ENCODE measurements at places on chromosomes 6 and 20.

DNA sequence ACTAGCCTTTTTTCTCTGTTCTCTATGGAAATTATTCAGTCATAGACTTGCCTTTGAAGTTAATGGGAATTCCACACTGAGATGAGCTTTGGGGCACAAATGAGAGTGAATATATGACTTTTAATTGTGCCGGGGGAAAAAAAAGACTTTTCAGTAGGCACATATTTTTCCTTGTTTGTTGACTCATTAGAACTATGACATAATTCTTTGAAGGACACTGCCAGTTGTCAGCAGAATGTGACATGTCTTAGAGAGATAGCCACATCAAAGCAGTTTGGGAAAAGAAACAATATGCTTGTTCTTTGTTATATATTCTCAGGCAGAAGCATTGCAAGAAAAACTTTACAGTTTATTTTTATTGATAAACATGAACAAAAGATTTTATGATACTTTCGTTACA, 138.3 kb downstream of the COL9A1 start:
- DNase-seq: no peak

DNA sequence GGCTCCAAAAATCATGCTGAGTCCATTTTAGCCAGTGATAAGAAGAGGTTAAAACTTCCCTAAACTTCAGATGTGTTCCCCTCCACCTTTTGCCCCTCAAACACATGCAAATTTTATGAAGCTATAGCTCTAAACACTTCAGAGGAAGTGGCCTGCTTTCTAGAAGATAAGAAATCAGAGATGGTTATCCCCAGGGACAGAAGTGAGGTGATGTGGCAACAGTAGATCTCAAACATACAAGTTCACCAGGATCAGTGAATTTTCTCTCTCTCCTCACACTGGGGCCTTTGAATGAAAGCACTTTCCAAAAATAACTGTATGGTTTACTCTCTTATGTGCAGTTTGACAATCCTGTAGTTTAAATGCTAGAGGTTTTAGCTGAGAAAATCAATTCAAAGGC, 332.0 kb downstream of the BTBD9 start:
- no peak for DNase-seq

DNA sequence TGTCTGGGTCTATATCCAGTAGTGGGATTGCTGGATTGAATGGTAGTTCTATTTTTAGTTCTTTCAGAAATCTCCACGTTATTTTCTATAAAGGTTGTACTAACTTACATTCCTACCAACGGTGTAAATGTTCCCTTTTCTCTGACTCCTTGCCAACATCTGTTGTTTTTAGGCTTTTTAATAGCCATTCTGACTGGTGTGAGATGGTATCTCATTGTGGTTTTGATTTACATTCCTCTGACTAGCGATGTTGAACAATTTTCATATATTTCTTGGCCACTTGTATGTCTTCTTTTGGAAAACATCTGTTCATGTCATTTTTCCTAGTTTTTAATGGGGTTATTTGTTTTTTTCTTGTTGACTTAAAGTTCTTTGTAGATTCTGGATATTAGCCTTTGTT, 99.3 kb downstream of the BMP2 start:
- DNase-seq: no peak

GRCh38 chr6:32147401-32148132, 4.2 kb downstream of the PRRT1 start:
- DNase-seq: no peak

GRCh38 chr6:35018746-35019145, 122.4 kb downstream of the TCP11 start:
- DNase-seq: no peak

- no peak for DNase-seq
Observed at GRCh38 chr20:14383335-14383734, 45.9 kb upstream of the FLRT3 start.

- no peak for DNase-seq
Observed at GRCh38 chr20:2658414-2659354, 5.3 kb downstream of the IDH3B start.

DNA sequence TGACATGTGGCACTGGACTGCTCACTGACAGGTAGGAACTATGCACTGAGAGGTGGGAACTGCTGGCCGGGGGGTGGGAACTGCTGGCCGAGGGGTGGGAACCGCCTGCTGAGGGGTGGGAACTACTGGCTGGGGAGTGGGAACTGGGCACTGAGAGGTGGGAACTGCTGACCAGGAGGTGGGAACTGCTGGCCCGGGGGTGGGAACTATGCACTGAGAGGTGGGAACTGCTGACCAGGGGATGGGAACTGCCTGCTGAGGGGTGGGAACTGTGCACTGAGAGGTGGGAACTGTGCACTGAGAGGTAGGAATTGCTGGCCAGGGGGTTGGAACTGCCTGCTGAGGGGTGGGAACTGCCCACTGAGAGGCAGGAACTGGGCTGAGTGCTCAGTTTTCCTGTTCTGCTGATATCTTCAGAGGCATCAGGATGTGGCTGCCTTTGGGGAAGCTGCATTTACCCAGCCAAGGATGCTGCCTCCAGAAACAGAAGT, 90.2 kb downstream of the THBS2 start:
- no peak for DNase-seq

- DNase-seq: no peak
Observed at GRCh38 chr6:137092018-137092417, 47.3 kb upstream of the IL20RA start.

GRCh38 chr20:1500496-1500895, 9.3 kb upstream of the SIRPB2 start:
- DNase-seq: no peak

GRCh38 chr6:26516481-26517427, 16.7 kb downstream of the BTN1A1 start:
- DNase-seq: no peak

DNA sequence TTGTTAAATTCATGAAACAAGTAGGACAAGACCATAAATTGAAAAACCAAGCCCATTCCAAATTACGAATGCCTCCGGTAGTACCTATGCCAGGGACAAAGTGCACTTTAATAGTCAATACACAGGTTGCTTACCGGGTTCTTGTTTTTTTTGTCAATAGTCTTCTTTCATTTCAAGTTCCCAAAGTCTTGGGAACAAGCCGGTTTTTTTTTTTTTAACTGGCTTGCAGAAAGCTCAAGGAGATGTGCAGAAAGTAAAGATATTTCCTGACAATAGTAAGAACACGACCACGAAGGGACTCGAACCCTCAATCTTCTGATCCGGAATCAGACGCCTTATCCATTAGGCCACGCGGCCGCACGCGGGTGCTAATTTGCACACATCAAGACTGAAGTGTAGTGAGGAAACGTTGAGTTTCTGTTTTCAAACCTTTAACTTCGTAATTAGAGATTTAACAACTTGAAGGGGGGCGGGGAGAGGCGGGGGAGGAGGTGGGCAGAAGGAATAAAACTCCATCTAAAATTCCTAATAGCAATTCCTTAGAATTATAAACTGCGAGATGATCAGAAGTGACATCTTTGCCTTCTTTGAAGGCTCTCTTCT, 181.0 kb downstream of the TRIM27 start:
- DNase-seq: no peak

GRCh38 chr20:40262219-40262618, 426.8 kb downstream of the MAFB start:
- no peak for DNase-seq

DNA sequence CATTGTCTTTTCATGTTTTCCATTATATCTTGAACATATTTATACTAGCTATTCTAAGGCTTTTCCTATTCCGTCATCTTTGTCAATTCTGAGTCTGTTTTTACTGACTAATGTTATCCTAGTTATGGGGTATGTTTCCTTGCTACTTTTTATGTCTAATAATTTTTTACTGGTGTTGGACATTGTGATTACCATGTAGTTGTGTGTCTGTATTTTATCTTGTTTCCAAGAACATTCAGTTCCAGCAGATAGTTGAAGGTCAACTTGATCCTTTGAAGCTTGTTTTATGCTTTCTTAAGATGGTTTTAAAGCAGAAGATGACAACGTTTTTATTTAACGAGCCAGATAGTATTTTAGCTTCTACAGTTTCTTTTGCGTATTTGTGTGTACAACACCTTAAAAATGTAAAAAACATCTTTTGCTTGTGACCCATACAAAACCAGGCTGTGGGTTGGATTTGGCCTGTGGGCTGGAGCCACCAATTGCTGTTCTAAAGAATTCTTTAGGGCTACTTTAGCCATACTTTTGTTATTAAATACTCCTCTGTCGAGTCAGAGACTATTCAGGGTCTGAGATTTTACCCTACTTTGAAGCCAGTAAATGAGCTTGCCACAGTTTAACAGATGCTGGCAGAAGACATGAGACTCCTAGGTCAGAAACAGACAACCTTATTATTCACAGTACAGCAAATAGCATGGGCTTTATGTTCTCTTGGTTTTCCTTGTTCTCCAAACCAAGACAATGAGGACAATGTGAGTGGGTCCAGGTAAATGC, 38.7 kb upstream of the REV3L start:
- DNase-seq: no peak

DNA sequence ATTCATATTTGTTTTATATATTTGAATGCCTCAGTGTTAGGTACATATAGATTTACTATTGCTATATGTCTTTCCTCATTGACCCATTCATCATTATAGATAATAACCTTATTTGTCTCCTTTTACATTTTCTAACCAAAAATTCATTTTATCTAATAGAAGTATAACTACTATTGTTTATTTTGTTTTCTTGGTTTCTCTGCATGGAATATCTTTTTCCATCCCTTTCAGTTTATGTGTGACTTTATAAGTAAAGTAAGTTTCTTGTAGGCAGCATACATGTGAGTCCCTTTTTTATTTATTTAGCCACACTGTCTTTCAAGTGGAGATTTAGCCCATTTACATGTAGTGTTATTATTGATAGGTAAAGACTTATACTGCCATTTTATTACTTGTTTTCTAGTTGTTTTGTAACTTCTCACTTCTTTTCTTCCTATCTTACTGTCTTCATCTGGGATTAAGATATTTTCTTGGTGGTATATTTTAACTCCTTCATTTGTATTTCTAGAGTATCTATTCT, 572.0 kb upstream of the MAN1A1 start:
- DNase-seq: no peak

Data from NCI-H524 treated with DMSO at 0.1 percent for 48 hours (cell line).